ENCODE measurements at places on chromosomes 1 and 21.
A peak's percentile ranks its signal among the peaks of the same experiment; 100 is the strongest.

- DNase-seq: no peak
Measured at GRCh38 chr1:117664314-117664713, 58.5 kb downstream of the TENT5C start.

DNA sequence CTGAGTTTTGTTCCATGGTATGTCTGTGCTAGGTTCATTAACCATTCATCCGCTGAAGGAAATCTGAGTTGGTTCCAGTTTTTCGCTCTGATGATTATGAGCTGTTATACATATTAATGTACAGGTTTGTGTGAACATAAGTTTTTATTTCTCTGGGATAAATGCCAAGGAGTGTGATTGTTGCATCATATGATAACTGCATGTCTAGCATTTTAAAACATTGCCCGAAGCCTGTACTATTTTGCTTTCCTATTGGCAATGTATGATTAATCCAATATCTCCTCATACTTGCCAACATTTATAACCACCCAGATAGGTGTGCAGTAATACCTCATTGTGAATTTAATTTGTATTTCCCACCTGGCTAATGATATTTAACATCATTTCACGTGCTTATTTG lies 322.7 kb downstream of the ZNF326 start:
- no peak for DNase-seq

- no peak for DNase-seq
Measured at GRCh38 chr1:182666706-182667105, 17.7 kb downstream of the RGS8 start.

DNA sequence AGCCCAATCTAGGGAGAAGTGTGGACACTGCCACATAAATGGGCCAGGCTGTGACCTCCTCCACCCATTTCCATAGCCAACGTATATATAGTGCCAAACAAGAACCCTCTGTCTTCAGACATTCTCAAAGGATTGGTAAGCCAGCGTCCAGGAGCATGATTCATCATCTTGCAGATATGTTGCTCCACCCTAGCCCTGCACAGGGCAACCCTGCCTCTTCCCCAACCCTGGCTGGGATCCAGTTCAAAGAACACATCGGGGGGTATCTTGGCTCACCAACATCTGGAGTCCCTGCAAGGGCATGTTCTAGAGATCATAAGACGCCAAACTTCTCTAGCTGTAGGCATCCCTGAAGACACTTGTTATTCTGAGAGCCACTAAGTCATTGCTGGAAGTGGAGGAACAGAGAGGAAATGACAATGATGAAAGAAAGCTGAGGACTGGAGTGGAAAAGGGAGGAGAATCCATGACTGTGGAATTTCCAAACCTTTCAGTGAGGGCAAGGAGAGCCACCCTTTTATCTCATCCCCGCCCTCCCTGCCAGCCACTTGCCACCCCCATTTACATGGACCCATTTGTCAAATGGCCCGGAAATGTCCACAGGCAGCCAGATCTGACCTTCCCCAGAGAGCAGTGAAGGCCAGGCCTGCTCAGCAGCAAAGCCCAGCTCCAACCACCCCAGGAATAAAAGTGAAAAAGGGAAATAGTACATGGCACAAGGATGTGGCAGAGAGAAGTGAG lies 144.1 kb upstream of the CTTNBP2NL start:
- DNase-seq: no peak

GRCh38 chr1:234610061-234610665 lies at the start of gene IRF2BP2:
Gene IRF2BP2 (minus strand): TSS chr1:234610178. CDS start chr1:234609494, 684 bp downstream.
- peak; percentile 82 for DNase-seq

GRCh38 chr1:58622571-58622970 lies 45.5 kb upstream of the TACSTD2 start:
- no peak for DNase-seq

DNA sequence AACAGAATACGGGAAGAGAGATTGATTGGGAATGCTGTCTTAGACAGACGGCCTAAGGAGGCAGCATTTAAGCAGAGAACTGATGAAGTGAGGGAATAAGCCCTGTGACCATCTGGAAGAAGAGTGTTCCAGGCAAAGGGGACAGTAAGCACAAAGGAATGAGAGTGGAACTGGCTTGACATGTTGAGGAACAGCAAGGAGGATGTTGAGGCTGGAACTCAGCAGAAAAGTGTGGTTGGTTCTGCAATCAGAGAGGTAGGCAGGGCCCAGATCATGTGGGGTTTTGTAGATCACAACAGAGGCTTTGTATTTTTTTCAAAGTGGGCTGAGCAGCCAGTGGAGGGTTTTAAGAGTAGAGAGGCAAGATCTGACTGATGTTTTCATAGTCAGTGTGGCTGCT lies 157.4 kb downstream of the DNM3 start:
- no peak for DNase-seq

Data from nephron progenitor cell (in vitro differentiated cells).